Activated CD4-positive, alpha-beta T cell treated with anti-CD3 and anti-CD28 coated beads for 24 hours (primary cell): ENCODE measurements at places on chromosomes 7 and 10.

DNA sequence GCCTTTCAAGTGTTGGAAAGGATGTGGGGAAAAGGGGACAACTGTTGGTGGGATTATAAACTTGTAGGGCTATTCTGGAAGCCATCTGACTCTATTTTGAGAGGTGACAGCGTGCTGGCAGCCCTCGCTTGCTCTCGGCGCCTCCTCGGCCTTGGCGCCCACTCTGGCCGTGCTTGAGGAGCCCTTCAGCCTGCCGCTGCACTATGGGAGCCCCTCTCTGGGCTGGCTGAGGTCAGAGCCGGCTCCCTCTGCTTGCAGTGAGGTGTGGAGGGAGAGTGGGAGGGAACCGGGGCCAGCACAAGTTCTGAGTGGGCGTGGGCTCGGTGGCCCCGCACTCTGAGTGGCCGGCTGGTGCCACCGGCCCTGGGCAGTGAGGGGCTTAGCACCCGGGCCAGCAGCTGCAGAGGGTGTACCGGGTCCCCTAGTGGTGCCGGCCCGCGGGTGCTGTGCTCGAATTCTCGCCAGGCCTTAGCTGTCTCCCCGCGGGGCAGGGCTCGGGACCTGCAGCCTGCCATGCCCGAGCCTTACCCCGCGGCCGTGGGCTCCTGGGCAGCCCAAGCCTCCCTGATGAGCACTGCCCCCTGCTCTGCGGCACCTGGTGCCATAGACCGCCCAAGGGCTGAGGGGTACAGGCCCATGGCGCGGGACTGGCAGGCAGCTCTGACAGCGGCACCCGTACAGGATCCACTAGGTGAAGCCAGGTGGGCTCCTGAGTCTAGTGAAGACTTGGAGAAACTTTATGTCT, 33.6 kb downstream of the PLAU start:
- no peak for DNase-seq

GRCh38 chr10:121615435-121615793, 17.2 kb upstream of the FGFR2 start:
- DNase-seq: no peak

DNA sequence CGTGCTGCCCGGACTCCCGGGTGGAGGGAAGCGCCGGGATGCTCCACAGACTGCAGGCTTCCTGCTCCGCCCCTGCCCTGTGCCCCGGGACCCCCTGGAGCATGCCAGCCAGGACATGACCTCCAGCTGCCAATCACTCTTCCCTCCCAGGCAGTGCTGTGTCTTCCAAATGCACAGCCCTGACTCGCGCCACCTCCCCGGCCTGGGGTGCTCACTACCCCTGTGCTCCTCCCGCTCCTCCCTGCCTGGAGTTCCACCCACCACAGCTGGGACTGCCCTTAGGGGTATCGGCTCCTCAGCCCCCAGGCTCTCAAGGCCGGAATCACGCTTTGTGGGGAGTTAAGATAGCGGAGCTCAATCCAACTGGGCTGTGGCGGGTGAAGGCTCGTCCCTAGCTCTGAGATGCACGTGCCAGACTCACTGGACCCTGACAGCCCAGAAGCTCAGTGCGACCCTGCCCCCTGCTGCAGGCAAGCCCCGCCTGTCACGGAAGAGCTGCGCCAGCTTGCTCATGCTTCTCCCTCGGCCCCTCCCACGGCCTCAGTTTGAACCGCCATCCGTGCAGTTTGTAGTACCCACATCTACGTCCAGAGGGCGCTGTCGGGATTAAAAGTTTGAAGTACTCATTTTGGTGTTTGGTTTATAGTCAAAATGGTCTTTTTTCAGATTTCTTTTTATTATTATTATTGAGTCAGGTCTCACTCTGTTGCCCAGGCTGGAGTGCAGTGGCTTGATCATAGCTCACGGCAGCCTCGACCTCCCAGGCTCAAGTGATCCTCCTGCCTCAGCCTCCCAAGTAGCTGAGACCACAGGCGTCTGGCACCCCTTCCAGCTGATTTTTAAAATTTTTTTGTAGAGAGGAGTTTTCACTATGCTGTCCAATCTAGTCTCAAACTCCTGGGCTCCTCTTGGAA, 142.5 kb upstream of the TCERG1L start:
- DNase-seq: peak; percentile 55

DNA sequence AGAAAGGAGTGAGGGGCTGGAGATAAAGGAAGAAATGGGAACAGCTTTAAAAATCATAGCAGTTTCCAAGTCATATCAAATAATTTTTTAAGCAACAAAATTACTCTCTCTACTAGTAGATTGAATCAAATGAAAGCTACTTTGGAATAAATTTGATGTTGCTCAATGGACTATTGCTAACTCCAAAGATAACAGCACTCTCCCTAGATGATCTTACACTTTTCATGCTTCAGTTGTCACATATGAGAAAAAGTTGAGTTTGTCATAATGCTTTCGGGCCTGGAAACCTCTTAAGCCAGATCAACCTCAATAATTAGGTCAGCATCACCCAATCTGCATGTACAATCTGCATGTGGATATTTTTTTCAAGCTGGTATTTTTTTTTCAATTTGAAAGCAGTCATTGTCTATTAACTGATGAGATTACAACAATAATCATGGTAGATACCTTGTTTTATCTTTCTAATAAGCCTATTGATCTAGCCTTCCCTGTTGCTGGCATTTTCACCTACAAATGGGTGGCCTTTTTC, 31.3 kb downstream of the LIPJ start:
- no peak for DNase-seq

DNA sequence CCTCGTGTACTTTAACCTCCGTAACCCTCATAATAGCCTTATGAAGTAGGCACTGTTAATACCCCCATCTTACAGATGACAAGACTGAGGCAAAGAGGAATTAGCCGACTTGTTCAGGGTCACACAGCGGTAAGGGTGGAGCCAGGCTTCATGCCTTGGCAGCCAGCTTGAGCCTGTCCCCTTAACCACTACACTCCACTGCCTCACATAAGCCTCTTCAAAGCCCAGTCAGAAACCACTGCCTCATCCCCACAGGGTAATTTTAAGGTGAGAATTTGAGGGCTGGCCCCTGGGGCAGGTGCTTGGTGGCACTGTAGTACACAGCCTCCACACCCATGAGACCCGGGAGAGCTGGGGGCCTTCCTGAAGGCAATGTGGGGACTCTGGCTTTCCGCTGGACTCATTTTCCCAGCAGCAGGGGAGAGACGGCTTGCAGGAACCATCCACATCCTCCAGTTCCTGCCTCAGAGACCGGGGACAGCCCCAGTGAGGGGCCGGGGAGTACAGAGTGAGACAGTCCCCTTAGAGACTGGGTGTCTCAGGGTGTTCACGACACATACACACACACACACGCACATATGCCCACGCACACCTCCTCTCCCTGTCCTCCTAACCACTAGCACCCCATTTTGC, 7.6 kb upstream of the C10orf105 start:
- peak; percentile 45 for DNase-seq

- no peak for DNase-seq
Observed at GRCh38 chr10:78547397-78547796, 513.7 kb downstream of the RPS24 start.

GRCh38 chr7:116985575-116985974, 32.3 kb downstream of the ST7 start:
- DNase-seq: no peak

- no peak for DNase-seq
Observed at GRCh38 chr7:136030867-136031318, 53.7 kb upstream of the MTPN start.

GRCh38 chr7:30789334-30789711, 18.1 kb downstream of the MINDY4 start:
- DNase-seq: no peak

DNA sequence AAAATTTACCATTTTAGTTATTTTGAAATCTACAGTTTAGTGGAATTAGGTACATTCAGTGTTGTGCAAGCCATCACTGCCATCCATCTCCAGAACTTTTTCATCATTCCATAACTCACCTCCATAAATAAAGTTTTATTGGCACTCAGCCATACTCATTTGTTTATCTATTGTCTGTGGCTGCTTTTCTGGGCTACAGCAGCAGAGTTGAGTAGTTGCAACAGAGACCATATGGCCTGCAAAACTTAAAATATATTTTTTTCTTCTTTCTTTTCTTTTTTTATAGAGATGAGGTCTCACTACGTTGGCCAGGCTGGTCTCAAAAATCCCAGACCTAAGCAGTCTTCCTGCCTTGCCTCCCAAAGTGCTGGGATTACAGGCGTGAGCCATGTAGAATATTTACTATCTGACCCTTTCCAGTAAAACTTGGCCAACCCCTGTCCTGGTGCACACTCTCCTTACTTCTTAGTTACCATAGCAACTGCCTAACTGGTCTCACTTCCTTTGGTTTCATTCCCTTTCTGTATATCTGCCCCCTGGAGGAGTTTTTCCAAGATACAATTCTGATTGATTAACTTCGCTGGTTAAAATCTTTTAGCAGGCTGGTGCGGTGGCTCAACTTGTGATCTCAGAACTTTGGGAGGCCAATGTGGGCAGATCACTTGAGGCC, 133.2 kb downstream of the CUX1 start:
- no peak for DNase-seq

DNA sequence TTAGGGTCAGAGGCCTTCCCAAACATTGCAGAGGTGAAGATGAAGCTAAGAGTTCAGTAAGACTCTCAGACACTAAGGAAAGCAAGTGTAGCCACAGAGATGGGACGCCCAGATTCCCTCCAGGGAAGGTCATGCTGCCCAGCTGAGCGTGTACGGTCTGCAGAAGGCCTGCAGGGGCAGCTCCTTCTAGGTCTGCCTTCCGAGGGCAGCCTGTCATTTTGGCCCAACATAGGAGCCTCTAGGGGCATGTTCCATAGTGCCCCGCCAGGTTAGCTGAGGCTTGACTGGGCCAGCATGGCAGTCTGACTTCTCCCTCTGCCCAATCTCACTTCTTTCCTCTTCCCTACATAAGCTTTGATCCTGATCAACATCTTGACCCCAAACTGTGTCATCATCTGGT, 130.7 kb downstream of the PIP4K2A start:
- DNase-seq: no peak
